ENCODE measurements at places on chromosomes 6 and 20.

GRCh38 chr6:166603043-166603690 lies 16.7 kb upstream of the RAMACL start:
- DNase-seq, result no peak

- no peak for DNase-seq
These were observed 57.3 kb downstream of the LINC00237 start for GRCh38 chr20:21048841-21049273.

GRCh38 chr6:21824431-21825177 lies 231.1 kb downstream of the SOX4 start:
- DNase-seq, result no peak

GRCh38 chr20:35503841-35504561 lies 25.5 kb downstream of the C20orf173 start:
- peak; percentile 68 for DNase-seq

GRCh38 chr20:37880726-37881591 lies 22.0 kb upstream of the VSTM2L start:
- DNase-seq, result no peak

DNA sequence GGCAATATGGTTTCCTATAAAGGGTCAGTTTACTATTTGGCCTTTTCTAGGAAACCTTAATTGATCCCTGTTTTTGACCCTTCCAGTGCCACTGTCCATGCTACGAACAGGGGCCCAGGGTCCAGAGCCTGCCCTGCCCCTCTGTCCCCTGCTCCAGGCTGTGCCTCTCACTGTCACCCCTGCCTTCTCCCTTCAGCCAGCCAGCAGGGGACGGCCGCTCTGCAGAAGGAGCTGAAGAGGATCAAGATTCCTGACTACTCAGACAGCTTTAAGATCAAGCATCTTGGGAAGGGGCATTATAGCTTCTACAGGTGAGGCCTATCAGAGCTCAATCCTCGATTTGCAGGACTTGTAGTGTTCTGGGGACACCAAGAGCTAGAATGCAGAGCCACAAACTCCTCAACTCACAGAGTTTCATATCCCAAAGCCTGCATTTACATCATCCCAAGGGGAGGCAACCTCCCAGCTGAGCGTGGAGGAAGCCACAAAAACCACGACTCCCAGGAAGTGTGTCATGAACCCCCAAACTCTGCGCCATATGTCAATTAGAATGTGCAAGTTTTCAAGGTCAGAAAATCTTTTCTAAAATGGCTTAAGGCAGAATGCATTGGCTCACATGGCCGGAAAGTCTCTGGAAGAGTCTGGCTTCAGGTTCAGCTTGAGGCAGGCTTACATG lies 3.6 kb downstream of the BPI start:
- DNase-seq, result no peak

DNA sequence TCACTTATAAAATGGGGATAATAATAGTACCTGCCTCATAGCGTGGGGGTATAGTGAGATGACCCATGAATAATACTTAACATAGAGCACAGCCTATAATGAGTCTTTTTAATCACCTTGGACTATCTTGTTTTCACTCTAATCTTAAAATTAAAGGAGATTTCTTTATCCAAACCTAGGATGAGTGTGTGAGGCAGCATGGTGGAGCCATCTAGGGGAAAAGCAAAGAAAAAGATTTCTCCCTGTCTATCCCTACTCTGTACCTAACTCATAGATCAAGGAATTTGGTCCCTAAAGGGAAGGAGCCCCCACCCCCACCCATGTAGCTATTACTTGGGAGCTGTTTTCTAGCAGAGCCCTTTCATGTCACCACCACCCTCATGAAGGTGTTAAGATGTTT lies 45.2 kb upstream of the PAK5 start:
- DNase-seq, result no peak

DNA sequence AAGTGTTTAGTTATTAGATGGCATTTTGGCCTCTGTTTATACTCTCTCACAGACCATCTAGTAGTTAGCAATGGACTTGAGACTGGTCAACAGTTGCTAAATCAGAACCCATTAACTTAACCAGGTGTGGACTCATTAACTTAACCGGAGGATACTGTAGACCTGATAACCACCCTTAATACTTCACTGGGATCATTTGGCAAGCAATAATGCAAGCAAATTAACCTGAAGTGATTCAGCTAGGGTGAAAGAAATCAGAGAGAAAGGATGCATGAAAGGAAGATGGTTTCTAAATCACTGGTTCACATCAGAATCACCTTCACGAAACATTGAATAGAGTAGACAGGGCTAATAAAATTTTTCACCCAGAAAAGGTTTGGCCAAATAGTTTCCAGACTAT lies 73.3 kb downstream of the TMEM244 start:
- no peak for DNase-seq

DNA sequence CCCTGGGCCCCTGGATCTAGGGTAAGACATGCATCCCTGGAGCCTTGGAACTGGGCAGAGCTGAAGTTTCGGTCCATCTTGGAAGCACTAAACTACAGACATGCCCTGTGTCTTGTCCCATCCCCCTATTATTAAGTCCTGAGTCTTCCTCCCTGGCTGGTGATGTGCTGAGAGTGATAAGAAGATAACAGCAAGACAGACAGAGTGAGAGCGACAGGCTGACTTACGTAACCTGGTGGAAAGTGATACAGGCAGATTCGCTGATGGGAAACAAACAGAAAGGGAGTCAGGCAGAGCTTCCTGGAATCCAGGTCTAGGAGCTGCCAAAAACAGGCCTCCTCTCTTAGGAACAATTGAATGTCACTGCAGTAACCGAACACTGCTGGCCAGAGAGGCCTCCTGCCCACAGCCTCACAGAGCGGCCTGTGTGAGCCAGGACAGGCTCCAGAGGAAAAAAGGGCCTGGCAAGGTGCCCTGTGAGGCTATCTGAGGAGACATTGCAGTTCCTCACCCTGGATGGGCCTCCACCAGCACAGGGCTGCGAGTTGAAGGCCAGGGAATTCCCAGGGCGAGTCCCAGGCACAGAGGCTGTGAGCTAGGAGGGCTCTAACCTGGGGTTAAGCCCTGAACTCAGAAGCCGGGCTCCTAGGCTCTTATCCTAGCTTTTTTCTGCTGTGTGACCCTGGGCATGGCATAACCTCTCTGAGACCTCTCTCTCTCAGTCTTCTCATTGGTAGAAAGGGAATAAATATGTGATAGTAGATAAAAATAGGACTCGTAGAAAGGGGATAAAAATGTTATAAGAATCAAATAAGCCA lies 34.2 kb upstream of the B4GALT5 start:
- peak; percentile 52 for DNase-seq

DNA sequence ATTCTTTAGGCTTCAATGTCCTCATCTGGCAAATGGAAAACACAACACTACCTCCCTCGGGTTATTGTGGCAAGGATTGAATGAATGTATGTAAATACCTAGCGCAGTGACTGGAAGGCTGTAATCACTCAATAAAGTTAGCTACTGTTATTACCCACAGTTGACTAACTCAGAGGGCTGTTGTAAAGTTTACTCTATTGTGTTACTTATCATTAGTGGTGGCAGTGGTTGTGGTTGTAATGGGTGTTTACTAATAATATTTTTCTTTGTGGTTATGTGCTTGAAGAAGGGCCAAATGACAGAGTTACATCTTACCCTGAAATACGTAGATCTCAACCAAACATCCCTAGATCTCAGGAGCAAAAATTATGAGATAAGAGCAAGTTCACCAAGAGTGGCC lies 42.0 kb upstream of the PXDC1 start:
- no peak for DNase-seq

DNA sequence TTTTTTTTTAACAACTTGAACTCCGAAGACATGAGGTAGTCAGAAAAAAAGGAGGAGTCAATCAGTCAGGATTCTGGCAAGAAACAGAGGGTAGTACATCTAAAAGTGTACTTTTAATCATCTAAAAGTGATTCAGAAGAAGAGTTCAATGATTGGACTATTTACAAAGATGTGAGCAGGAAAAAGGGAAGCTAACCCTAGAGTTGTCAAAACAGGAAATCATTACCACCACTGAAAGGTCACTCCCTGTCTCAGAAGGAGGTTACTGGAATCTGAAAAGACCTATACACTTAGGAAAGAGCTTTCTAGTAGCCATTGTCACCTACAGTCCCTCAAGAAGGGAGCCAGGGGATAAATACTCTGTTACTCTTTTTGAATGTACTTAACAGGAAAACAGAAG lies 16.7 kb upstream of the LMBRD1 start:
- no peak for DNase-seq

- no peak for DNase-seq
These were observed 332.6 kb upstream of the MANEA start for GRCh38 chr6:95244751-95245150.

DNA sequence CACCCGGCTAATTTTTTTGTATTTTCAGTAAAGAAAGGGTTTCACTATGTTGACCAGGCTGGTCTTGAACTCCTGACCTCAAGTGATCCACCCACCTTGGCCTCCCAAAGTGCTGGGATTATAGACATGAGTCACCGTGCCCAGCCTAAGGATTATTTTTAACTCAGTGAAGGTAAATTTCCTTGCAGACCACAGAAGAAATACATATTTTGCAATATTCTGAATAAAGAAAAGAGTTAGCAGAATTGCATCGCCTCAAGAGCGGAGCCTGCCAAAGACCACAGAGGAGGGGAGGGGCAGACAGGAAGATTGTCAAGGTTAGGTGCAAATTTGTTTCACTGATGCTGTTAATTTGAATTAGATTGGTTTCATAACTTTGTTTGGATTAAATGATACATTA lies 47.4 kb downstream of the SOD2 start:
- DNase-seq, result no peak

All from astrocyte of the cerebellum (primary cell).